ENCODE measurements at places on chromosomes 1 and 21.

DNA sequence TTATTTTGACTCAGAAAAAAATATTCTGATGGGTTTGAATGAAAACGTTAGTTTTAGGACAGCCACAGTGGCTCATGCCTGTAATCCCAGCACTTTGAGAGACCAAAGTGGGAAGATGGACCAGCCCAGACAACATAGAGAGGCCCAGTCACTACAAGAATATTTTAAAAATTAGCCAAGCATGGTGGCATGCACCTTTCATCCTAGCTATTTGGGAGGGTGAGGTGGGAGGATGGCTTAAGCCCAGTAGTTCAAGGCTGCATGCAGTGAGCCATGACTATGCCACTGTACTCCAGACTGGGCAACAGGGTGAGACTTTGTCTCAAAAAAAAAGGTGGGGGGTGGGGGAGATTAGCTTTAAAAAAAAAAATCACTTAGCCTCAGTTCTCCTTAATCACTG is 127.5 kb downstream of the LBR start:
- DNase-seq, result no peak

- DNase-seq, result no peak
Observed at GRCh38 chr21:14383596-14384180, 742 bp upstream of the HSPA13 start.

- DNase-seq, result no peak
Observed at GRCh38 chr1:22317920-22318243, 133.8 kb upstream of the ZBTB40 start.

GRCh38 chr1:22123071-22123390 is 19.9 kb downstream of the WNT4 start:
- DNase-seq, result peak; percentile 73

- DNase-seq, result no peak
Observed at GRCh38 chr21:38041493-38041892, 125.2 kb upstream of the KCNJ6 start.

DNA sequence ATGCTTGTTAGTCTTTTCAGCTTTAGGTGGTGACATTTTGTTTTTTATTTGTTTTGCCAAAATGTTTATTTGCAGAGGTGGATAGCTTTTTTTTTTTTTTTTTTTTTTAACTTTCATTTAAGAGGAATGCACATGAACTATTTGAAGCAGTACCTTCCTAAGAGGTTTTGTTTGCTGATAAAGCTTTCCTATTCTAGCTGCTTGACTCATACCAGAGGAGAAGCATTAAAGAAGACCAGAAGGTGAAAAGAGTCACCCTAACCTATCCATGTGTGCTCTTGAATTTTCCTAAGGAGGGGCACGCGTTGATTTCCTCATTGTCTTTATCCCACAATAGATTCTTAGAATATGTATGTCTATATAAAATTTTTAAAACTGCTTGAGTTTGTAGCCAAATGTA is 57.7 kb downstream of the PRDM2 start:
- DNase-seq, result no peak
